T follicular helper cell (primary cell): ENCODE measurements at places on chromosomes 2 and 18.

DNA sequence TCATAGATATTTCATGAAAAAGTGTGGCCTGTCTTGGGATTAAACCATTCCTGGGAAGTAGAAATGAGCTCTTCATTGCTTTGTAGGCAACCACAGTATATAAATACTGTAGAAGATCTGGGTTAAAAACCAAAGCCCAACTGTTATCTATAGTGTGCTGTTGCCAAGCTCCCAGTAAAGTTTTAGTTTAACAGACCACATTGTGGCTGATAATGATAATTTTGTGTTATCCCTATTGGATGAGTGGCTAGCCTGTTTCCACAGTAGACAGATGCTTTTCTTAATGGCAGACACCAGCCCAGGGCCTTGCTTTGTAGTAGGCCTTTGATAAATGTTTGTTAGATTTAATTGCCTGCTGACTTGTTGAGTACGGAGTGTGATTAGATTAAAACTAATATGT lies 52.1 kb downstream of the FMNL2 start:
- no peak for DNase-seq

DNA sequence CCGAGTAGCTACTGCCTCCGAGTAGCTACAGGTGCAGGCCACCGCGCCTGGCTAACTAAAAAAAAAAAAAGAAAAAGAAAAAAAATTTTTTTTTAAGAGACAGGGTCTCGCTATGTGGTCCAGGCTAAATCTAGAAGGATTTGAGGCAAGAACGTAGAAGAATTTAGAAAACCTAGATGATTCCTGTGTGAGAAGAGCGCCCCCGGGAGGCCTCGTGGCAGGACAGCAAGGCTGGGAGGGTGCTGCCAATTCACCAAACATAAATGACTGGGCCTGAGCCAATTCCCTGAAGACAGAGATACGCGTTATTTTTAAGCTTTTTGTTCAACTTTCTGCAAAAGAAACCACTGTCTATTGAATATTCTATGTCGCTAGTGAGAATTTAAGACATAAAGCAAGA lies 90.1 kb upstream of the TGFA start:
- DNase-seq, result no peak

GRCh38 chr2:199460101-199460671 lies 2.4 kb upstream of the SATB2 start:
- no peak for DNase-seq

GRCh38 chr2:158493458-158493857 lies 36.7 kb downstream of the PKP4 start:
- no peak for DNase-seq

- no peak for DNase-seq
Measured at GRCh38 chr2:215681799-215682596, 246.1 kb upstream of the FN1 start.

- no peak for DNase-seq
Measured at GRCh38 chr2:239429473-239430350, 28.9 kb upstream of the HDAC4 start.

DNA sequence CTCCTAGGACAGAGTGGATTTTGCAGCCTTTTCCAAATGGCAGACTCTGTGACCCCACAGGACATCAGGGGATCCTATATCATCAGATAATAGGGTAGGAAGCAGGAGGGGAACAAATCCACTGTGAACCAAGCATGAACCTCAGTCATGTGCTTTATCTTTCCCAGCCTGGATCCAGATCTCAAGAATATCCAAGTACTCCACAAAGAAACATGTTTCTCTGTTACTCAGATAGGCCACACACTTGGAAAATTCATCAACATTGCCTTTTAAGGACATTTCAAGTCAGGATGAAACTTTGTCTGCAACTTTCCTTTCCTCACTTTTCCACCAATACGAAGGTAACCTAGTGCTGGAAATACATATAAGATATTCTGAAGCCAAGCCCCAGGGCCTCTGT lies 85.8 kb downstream of the RDH14 start:
- no peak for DNase-seq

- DNase-seq, result no peak
Measured at GRCh38 chr2:134336352-134336751, 82.5 kb downstream of the MGAT5 start.

DNA sequence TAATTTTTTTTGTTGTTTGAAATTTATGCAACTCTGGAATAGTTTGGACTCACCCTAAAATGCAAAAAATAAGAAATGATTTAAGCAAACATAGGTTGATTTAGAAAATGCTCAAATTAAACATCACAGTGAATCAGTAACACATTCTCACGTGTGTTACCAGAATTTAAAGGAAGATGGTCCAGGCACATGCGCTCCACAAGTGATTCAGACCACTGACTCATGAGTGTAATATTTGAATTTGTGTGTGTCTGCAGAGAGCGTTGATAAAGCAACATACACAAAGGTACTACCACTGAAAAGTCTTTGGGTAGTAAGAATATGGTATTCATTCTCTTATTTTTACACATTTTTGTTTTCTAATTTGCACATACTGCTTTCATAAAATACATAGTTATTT lies 7.9 kb downstream of the SS18 start:
- DNase-seq, result no peak

GRCh38 chr2:222399038-222399783 lies 25.1 kb upstream of the SGPP2 start:
- no peak for DNase-seq

- no peak for DNase-seq
Measured at GRCh38 chr2:177044671-177045070, 167.9 kb upstream of the HNRNPA3 start.

DNA sequence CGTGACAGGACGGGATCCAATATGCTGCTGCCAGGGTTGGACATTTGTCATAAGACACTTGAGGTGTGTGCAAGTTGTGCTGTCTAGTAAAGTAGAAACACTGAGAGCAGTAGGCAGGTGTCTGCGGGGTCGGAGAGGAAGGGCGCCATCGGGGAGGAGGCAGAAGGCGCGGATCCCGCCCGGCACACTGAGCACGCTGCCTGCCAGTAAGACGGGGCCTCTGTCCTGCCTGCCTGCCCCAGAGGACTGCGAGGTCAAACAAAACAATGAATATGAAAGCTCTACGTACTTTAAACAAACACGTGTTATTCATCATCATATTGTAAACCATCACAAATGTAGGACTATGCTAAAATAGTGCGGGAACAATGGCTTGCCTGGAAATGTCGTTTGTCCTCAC lies 349.3 kb upstream of the SALL3 start:
- no peak for DNase-seq

GRCh38 chr2:28408764-28409599 lies 16.3 kb downstream of the FOSL2 start:
- peak; percentile 37 for DNase-seq

- peak; percentile 75 for DNase-seq
Measured at GRCh38 chr2:219177552-219178376, at the start of gene RETREG2. Gene RETREG2 (plus strand): TSS chr2:219178275. CDS start chr2:219178353, 78 bp downstream.

DNA sequence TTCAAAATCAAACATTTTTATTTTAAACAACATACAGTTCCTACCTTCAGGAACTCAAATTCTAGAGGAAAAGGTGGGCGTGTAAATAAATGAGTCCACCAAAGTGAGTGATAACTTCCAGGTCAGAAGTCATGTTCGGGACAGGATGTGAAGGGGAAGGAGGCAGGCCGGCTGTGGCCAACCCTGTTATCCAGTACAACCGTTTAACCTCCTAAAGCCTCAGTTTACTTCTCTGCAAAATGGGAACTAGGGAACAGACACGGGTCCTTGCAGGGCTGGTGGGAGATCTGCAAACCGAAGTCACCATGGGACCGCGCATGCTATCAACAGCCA lies 373 bp downstream of the EIPR1 start:
- no peak for DNase-seq

DNA sequence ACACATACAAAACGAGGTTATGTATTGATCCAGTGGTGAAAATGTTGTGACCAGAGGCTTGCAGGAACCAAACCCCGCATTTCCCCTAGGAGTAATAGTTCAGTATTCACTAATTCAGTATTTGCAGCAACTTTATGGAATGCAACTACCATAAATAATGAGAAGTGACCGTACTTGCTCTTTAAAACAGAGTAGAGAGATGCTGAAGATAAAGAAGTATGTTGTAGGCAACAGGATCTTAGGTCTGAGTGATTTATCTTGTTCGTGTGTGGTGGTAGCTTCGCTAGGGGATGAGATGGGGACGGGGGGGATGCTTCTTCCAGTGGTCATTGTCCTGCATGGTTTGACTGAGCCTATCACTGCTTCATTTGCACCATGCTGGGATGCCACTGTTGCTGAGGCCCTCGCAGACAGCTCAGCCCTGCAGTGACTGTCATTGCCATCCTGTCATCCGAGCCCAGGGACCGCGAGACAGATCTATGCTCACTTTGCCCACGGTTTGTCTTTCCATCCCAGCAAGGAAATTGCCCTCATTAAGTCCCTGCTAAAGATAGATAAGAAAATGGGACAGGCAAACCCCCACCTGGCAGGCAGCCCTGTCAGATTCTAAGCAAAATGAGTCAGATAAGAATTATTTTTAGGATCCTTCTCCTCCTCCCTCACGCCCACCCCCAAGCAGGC lies 181.3 kb downstream of the CTIF start:
- DNase-seq, result no peak

DNA sequence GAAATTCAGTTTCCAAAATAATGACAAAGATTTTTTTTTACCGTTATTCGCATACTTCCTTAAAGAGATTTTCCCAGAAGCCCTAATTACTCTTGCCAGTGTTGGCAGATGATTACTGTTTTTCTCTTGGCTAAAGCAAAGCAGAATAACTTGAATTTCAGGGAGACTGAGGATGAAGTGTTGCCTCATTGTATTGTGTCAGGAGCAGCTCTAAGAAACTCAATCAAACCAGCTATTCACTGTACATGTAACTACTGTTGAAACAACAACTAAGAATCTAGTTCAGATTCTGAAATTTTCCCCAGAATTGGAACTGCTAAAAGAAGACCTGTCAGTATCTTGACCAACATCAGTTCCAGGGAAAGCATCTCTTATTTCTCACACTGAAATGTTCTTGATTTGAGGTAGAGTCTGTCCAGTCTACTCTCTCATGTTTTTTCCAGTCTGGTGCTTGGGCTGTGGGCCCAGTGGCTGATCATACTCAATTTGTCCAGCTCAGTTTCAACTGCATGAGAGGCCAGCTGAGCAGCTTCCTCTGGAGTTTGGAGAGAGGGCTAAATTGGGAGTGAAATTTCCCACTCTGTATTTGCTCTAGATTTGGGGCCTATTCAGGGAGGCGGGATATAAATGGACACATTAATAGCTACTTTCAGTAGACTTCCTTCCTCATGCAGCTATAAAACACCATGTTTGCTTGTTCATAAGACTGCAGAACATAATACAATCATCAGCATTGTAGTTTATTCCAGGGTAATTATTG lies 78.5 kb downstream of the PPP1R1C start:
- no peak for DNase-seq

DNA sequence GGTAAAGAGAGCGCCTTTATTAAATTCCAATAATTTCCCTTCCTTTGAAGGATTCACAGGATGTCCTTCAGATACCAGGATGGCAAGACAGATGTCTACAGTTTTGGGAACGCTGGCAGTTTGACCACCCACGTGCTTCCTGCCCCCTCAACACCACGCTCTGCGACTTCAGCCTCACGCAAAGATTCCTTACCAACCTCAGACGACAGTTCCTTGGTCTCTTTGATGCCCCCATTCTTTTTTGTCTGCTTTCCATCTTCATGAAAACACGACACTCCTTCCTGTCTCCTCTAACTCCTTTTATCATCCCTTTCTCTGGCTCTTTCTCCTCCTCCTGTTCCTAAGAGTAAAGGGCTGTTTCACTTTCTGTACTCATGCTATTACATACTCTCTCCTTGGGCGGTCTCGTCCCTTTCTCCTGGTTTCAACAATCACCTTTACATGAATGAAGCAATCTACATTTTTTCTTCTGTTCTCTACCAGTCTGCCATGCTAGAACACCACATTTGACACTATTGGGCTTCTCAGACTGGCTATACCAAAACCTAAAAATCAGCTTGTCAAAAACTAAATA lies 189.9 kb upstream of the PGAP1 start:
- DNase-seq, result no peak
